Left hindlimb (tissue), 1 donor: ENCODE measurements at places on chromosomes 1 and 21.

GRCh38 chr1:172898866-172899265, 151.9 kb downstream of the TNFSF18 start:
- no peak for DNase-seq

- DNase-seq: no peak
Measured at GRCh38 chr1:5430136-5430535, 562.1 kb downstream of the NPHP4 start.

DNA sequence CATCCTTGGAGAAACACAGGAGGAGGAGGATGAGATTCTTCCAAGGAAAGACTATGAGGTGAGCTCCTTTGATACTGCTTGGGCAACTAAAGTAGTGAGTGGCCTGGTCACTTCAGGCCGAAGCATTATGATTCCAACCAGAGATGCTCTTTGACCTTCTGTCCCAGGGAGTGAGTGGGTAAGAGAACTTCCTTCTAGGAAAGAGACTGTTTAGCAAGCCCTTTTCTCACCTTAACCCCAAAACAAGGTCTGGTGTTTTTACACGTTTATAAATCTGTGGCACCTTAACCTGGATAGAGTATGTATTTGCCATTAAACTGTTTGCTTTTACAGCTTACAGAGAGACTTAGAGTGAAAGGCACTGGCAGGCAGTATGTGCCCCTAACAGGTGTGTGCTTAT, 1.1 kb downstream of the CLCN6 start:
- no peak for DNase-seq

GRCh38 chr1:91624331-91624730, 123.7 kb downstream of the CDC7 start:
- DNase-seq: no peak

DNA sequence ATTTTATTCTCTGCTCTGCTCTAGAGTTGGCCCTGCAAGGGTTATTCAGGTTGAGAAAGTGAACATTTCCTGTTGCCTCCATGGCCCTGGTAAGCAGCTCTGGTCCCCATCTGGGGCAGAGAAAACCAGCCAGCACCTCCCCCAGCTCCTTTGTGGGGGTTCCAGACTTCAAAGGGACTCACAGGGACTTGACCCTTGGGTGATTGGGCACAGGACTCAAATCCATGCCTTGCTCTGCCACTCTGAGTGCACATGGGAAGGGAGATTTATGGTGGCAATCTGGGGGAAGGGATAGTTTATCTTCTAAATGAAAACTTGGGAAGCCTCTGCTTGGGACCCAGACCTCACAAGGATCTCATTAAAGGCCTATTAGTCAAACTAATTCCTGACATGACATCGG, 212.8 kb downstream of the FOXD2 start:
- no peak for DNase-seq

- DNase-seq: no peak
Measured at GRCh38 chr1:44994309-44994898, 8.0 kb upstream of the EIF2B3 start.

DNA sequence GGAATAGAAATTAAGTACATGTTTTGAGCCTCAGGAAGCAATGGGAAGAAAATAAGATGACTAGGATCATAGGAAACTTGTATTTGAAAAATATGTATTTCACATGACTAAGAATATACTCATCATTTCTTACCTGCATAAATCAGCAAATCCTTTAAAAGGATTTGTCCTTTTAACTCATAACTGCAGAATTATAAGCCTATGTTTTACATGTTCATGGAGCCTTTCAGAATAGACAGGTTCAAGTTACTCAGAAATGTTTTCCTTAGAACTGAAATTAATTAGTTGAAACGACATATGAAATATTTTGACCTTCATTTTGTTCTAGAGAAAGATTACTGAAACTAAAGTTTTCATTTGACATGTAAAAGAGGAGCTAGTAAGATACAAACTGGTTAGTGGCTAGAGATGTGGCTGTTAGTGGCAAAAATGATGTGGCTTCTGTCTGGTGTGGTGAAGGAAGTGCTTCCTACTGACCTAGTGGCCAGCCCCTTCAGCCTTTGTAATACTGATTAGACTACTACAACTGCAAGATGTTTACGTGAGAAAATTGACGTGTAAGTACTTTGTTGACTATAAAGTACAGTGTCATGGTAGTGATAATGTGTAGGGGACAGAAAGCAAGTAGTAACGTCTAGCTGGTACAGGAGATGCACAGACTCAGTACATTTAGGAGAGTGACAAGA, 54.7 kb downstream of the PACC1 start:
- no peak for DNase-seq

DNA sequence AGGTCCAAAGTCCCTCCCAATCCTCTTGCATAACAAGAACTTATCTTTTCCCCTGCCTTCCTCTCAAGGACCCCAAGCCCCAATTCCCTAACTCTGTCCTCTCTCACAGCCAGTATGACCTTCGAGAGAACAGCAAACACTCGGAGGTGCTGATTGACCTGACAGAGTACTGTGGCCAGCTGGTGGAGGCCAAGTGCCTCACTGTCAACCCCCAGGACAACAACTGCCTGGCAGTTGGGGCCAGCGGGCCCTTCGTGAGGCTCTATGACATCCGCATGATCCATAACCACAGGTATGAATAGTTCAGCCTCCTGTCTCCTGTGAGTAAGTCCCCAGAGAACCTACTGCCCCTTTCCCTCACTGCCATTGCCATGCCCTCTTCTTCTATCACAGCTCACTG, 29.9 kb upstream of the TMEM222 start:
- no peak for DNase-seq

- no peak for DNase-seq
Measured at GRCh38 chr21:25871566-25871965, 136.8 kb downstream of the GABPA start.

DNA sequence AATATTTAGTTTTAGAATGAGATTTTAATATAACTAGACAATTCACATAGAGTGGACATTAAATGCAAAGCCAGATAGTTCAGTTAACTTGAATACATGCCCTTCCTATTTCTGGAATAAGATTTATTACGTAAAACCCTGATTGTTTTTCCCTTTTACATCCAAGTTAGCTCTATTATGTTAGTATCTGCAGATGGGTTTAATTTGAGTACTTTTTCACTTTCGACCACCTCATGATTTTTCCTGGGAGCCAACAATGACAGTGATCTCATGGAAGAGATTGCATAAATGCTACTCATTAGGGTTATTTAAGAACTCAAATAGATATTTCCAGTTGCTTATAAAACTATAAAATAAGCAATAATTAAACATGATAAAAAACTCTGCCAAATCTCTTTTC, 199.4 kb upstream of the PTGFR start:
- no peak for DNase-seq

DNA sequence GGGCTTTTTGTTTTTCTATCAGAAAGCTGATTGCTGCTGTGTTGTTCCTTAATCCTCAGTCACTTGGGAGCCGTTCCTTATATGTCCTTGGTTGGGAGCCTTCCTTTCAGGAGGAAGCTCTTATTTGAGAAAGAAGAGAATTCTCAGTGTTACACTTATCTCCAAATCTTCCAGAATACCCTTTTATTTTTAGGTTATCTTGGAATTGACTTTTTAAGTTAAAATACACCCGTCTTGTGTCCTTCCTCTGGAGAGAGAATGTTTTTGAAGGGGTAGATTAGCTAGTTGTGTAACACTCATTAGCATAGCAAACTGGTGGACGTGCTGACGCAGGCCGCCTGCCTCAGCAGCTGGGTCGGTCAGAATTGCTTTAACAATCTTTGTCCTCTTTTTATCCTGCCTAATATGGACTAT, 42.1 kb downstream of the LRRC8B start:
- no peak for DNase-seq

DNA sequence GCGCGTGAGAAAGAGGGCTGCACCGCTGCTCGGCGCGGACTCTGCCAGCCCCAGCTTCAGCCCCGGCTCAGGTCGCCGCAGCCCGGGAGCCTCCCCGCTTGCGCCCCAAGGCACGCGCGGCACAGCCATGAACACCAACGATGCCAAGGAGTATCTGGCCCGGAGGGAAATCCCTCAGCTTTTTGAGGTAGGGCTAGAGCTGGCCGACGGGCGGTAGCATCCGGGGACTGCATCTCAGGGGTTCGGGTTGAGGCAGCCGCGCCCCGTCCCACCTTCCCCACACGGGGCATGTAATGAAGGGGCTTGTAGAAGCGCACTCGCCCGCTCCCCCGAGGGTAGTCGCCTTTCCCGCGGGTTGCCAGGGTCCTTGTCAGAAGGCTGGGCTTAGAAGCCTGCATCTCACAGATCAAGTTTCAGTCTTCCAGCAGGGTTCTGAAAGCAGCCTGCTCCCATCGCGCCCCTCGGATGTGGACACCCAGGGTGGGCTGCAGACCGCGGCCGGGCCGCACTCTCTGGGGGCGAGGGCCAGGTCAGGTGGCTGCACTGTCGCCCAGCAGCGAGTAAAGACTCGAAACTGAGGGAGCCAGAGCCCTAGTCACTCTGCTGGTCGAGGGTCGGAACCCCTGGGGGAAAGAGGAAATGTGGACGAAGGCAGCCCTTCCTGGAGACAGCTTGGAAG, 507 bp downstream of the AK5 start:
- DNase-seq: no peak

DNA sequence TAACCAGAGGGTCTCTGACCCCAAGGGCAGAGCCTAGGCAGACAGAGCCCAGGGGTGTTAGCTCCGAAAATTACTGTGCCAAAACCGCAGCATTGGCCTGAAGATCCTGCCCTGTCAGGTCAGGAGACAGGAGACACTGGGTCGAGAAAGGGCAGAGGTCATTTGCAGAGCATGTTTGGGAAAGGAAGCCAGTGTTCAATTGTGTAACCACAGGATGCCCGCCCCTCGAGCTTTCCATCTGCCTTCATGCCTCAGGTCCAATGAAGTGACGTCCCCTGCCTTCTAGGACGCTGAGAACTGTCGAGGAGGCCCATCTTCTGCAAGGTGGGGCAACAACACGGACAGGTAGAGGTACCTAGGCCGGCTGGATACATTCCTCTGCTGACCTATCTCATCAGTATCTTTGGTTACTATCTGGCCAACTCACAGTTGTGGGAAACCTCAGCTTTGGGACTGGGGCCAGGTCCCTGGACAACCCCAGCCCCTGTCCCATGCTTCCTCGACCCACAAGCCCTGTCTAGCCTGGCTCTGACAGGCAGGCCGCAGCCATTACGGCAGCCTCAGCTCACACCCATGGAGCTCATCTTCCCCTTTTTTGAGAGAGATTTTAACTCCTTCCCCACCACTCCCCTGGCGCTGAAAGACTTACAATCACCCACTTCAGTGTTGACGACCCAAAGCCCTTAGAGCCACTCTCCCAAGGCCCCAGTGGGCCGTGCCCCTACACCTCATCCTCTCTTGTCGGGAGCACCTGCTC, 1.3 kb downstream of the ARL8A start:
- no peak for DNase-seq

DNA sequence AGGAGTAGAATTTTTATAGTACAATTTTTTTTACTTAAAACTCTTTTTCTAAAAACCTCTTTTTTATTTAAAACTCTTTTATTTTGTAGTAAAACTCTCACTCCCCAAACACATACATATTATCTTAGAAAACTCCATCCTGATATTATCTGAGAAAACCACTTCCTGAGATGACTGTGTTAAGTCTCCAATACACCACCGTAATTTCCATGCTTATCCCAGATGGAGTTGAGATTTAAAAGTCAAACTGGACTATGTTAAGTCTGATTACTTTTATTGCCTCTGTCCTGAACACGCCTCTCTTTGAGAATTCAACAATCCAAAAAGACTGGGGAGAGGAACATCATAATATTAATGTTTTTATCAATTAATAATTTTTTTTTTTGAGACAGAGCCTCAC, 3.7 kb downstream of the SEC16B start:
- no peak for DNase-seq

GRCh38 chr1:35565742-35566133, 7.4 kb upstream of the TFAP2E start:
- no peak for DNase-seq

DNA sequence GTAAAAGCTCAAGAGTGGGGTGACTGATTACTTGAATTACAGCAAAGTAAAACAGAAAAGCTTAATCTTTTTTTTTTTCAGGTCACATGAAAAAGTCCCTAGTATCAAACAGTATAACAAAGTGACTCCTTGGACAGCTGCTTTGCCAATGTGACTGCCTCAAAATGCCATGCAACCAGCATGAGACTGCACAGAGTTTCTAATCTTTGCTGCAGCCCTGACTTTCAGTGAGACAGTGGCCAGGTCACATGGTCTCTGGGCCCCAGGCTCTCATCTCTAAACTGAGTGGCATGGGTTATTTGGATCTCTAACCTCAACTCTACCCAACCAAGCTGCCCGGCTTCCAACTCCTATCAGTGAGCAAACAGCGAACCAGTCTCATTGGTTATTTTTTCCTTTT, 169.0 kb downstream of the VAV3 start:
- no peak for DNase-seq

GRCh38 chr1:22739648-22740385, 29.2 kb downstream of the EPHB2 start:
- DNase-seq: peak; percentile 81

- DNase-seq: no peak
Measured at GRCh38 chr1:222417264-222417663, 130.6 kb downstream of the HHIPL2 start.

GRCh38 chr21:41302976-41303375, 13.6 kb upstream of the FAM3B start:
- DNase-seq: no peak

- no peak for DNase-seq
Measured at GRCh38 chr1:93907718-93908117, 1.5 kb downstream of the GCLM start.
